ENCODE measurements at places on chromosomes 2 and 18. TPM values are rescaled to one million over a fixed set of nuclear protein-coding genes. Genes with fewer than 3 reads are reported as not detected.

GAREM2 gene
- under 0.01 TPM for total RNA-seq

GRCh38 chr2:28209864-28210263 lies 182.8 kb upstream of the FOSL2 start:
- no peak for DNase-seq

DNA sequence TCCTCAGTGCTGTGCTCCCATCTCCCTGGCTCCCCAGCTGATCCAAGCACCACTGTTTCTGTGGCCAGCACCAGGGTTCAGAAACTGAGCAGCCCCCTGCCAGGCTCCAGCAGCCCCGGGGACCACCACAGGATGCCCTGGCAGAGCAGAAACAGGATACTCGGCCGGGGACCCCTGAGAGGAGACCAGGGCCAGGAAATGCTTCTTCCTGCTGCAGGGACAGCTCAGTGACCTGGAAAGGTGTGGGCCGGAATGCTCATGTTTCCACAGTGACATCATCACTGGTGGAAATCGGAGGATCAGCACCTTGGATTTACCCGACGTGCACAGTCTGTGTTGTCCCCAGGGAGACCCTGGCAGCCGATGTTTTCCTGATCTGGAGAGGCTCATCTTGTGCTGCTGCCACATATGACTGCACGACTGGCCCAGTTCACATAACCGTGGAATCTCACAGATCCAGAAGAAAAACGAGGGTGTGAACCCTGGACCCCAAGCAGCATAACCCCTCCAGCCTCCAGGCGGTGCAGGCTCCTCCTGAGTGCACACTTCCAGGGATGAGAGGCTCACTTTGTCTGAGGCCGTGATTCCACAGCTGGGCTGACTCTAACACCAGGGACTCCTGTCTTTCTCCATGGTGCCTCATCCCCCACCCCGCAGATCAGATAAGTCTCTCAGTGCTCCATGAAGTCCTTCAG lies 58.0 kb downstream of the DDX1 start:
- no peak for DNase-seq

DNA sequence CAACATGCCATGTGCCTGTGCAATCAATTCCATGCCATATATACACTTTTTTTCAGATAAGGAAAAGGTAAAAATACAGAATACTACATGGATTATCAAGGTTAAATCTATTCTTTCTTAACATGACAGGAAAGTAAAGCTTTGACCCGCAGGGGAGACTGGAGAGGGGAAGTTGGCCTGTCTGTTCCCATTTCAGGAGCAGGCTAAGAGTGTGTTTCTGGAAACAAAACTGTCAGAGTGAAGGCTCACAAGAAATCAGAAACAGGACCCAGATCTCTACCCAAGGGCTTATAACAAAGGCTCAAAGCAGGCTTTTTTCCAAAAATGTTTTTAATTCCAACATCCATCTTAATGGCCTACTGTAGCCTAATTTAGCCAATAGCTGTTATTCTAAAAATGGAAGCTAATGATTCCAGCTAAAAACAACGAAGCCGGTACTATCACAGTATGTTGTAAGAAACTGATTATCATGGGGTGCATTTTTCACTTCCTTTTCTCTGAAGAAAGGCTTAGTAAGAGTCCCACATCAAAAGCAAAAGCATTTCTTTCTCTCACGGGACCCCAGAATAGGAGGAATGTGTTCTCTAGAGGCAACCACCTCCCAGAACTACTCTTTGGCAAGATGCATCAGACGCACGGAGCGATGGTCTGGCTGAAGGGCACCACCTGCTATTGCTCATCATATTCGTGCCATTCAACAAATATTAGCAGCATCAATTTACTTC lies 41.4 kb downstream of the FECH start:
- DNase-seq = no peak

- no peak for DNase-seq
Observed at GRCh38 chr2:30277582-30277981, 46.2 kb downstream of the LBH start.

GRCh38 chr18:8536231-8536630 lies 73.0 kb upstream of the RAB12 start:
- no peak for DNase-seq

KYNU gene
- total RNA-seq = 31.4 TPM

DNA sequence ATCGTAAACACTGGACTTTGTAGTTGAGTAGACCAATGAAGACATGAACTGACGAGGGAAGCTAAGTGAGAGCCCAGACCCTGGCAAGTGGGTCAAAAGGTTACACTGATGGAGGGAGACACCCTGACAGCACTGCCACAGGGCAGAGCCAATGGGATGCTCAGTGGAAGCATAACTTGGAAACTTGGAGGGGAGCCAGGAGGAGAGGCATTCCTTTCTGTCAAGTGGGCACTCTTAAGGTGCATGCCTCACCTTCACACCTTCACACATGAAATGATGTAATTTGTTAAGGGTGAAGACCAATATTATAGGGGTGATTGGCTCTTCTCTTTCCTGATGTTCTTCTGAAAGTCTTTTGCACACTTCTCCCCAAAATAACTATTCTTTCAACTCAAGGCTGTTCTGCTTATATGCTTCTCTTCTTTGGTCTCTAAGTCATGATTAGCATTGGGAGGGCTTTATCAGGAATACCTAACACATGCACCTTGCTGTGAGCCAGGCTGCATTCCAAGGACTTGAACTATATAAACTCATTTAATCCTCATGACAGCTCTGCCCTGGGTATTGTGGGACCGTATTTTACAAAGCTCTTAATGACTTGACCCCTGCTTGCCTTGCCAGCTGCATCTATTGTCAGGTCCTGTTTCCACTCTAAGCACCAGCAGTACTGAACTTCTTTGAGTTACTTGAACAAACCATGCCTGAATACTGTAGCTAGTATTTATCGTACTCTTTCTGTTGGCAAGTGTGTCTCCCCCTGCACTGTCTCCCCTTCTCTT lies 19.0 kb downstream of the RPL37A start:
- no peak for DNase-seq

GRCh38 chr2:134706587-134707329 lies 12.0 kb downstream of the TMEM163 start:
- DNase-seq = no peak

- DNase-seq = no peak
Observed at GRCh38 chr2:150895968-150896367, 365.7 kb downstream of the RBM43 start.

- no peak for DNase-seq
Observed at GRCh38 chr2:36482576-36483214, 115.3 kb downstream of the FEZ2 start.

GRCh38 chr2:239369631-239370161 lies 31.1 kb downstream of the HDAC4 start:
- DNase-seq = no peak

- DNase-seq = no peak
Observed at GRCh38 chr2:35819033-35819432, 536.5 kb upstream of the CRIM1 start.

KATNAL2 gene
- under 0.01 TPM for total RNA-seq

DNA sequence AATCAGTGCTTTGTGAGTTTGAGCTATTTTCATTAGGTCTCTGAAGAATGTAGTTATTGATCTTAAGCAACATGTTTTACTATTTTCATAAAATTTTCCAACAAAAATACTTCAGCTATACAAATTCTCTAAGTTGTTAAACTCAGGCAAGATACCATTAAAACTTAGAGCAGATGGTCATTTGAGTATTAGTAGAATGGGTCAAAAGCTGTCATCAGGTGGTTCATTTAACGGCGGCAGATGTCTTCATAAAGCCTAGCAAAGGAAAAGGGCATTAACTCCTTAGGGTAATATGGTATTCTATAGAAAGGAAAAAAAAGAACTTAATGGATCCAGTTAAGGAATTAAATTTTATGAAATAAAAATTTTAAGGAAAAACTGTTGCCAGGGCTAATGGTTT lies 19.2 kb downstream of the MIB1 start:
- no peak for DNase-seq

IGFBP2 gene
- 41.1 TPM for total RNA-seq

GRCh38 chr18:12236934-12237832 lies 17.0 kb upstream of the CIDEA start:
- peak; percentile 28 for DNase-seq

DNA sequence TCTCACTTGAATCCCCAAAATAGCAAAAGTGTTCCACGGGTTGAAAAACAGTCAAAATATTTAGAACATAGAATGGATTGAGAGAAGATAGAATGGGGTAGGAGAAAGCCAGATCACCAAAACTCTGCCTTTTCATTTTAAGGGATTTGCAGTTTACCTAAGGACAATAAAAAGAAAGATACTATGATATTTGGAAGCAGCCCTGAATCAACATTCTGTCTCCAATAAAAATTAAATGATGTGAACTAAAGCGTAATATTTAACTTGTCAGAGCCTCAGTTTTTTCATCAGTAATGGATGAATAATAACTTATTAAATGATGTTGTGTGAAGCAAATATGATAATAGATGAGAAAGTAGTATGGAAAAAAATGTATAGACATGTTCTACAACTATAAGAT lies 100.2 kb upstream of the REG3G start:
- DNase-seq = no peak

KCNJ13 gene
- not detected for total RNA-seq

COL4A4 gene
- total RNA-seq = 0.13 TPM

GRCh38 chr2:62569907-62570841 lies 64.2 kb upstream of the TMEM17 start:
- no peak for DNase-seq

Data from bronchial epithelial cell (primary cell).